ENCODE measurements at places on chromosomes 6 and 20. TPM values are rescaled to one million over a fixed set of nuclear protein-coding genes. Genes with fewer than 3 reads are reported as not detected.

The C20orf204 gene
- total RNA-seq = 2.5 TPM

The FAM50B gene
- total RNA-seq = 0.86 TPM

The LY6G6C gene
- total RNA-seq = 0.54 TPM

The LTA gene
- 1.1 TPM for total RNA-seq

The BEND3 gene
- 6.3 TPM for total RNA-seq

The LRRN4 gene
- total RNA-seq = 0.10 TPM

The LPA gene
- total RNA-seq = not detected

The LRP11 gene
- 27.8 TPM for total RNA-seq

The PACRG gene
- total RNA-seq = 0.71 TPM

The CST9L gene
- total RNA-seq = not detected

The LGSN gene
- 0.30 TPM for total RNA-seq

The C4B gene
- 6.3 TPM for total RNA-seq

The CAGE1 gene
- total RNA-seq = 0.20 TPM

The COL9A1 gene
- total RNA-seq = not detected

The ZNF391 gene
- total RNA-seq = 1.1 TPM

The KIAA1755 gene
- total RNA-seq = not detected

The CRISP2 gene
- total RNA-seq = not detected

The ASXL1 gene
- 52.2 TPM for total RNA-seq

The GPX5 gene
- not detected for total RNA-seq

The PGC gene
- 1.2 TPM for total RNA-seq

The HDDC2 gene
- 95.6 TPM for total RNA-seq

The PRRT1 gene
- total RNA-seq = 6.1 TPM

The SOBP gene
- 2.6 TPM for total RNA-seq

The GNAS-AS1 gene
- total RNA-seq = not detected

The CNBD2 gene
- 3.1 TPM for total RNA-seq

The CD24 gene
- 7.3 TPM for total RNA-seq

The NDRG3 gene
- total RNA-seq = 29.3 TPM

Data from HCT116 (cell line).